ENCODE measurements at places on chromosomes 6 and 20.

DNA sequence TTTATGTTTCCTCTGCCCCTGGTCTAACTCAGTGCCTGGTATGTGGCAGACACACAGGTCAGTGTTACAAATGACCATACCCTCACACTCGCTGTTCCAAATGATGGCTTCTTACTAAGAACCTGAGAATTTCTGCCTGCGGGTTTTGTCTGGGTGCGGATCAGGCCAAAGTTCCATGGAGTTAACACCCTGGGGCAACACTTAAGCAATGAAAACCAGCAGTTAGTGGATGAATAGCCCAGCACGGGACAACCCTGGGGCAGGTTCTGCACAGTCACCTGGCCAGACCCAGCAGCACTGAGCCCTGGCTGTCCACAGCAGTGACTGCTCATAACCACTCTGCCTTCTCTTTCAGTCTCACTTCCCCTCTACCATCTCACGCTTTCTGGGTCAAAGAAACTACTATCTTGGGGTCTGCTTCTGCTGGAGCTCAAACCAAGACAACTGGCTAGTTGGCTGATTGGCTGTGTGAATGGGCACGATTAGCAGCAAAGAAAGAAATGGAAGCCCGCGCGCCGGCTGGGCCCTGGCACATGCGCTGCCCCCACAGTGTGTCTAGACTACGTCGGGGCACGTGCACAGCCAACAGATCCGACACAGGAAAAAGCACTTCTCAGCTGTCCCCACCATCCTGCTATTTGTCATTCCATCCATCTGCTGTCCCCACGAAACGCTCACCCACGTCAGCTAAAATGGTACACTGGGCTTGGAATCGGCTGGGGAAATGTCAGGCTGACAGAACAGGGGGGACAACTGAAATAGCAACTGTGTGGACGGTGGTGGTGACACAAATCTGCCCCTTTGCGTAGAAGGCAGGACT, 36.6 kb downstream of the MGME1 start:
- DNase-seq = no peak

GRCh38 chr6:15310680-15311079, 64.8 kb downstream of the JARID2 start:
- no peak for DNase-seq

GRCh38 chr6:29753309-29753644, 30.0 kb downstream of the HLA-F start:
- DNase-seq = no peak

- DNase-seq = no peak
Measured at GRCh38 chr6:106752641-106753040, 123.3 kb downstream of the QRSL1 start.

- no peak for DNase-seq
Measured at GRCh38 chr6:136666041-136666440, 115.8 kb upstream of the MAP7 start.

DNA sequence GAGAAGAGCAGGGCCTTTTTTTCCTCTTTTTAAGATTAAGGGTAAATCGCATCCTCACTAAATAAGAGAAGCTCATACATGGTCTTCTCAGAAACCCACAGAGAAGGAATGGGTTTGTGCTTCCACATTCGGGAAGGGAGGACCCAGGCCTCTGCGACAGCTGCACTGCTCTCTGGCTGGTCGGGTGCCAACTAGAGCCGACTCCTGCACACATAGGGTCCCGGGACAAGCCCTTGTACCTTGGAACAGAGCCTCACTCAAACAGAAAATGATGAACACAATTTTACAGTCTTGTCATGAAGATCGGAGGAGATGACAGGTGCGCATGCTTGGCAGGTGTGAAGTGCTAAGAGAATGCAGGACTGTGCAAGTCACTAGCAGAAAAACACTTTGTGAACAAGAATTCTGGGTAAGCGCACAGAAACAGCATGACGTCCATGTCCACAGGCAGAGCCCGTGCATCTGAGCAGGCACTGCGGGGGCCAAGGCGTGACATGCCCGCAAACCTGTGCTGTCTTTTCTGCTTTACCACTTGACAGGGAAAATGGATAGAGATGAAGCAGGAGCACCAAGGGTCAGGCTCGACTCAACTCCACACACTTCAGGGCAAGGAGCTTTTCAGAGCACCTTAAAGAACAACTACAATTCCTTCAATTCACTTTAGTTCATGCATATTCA, 101.0 kb upstream of the MPC1 start:
- DNase-seq = no peak

DNA sequence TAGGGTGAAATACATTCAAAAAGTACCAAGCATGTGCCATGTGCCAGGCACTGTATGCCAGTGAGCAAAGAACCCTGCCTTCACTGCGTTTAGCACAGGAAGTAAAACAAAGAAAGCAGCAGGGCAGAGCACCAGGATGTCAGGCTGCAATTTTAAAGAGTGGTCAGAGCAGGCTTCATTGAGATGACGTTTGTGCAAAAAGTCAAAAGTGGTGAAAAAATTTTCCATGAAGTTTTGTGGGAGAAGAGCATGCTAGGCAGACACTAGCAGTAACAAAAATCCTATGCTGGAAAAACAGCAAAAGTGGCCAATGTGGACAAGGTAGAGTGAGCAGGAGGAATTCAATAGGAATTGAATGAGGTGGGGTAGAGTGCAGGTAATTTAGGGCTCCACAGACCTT, 31.3 kb downstream of the AKIRIN2 start:
- no peak for DNase-seq

DNA sequence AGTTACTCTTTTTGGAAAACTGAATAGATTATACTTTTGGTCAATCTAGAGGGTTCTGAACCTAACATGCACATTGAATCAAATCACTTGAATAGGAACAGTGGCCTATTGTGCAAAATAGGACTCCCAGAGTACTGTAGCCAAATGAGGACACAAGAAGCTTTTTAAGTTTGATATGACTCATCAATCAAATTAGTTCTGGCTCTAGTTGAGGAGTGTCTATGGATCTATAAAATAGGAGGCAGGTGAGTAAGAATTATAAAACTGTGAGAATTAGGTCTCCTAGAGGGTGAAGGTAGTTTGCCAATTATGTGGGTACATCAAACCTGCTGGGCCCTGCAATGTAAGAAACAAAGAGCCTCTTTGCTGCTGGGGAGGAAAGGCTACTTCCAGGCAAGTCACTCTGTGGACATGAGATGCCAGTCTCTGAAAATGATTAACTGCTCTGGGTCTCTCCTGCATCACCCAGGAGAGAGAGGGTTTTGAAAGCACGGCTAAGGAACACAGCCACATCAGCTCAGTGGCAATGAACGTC, 112.3 kb downstream of the RCAN2 start:
- DNase-seq = no peak

DNA sequence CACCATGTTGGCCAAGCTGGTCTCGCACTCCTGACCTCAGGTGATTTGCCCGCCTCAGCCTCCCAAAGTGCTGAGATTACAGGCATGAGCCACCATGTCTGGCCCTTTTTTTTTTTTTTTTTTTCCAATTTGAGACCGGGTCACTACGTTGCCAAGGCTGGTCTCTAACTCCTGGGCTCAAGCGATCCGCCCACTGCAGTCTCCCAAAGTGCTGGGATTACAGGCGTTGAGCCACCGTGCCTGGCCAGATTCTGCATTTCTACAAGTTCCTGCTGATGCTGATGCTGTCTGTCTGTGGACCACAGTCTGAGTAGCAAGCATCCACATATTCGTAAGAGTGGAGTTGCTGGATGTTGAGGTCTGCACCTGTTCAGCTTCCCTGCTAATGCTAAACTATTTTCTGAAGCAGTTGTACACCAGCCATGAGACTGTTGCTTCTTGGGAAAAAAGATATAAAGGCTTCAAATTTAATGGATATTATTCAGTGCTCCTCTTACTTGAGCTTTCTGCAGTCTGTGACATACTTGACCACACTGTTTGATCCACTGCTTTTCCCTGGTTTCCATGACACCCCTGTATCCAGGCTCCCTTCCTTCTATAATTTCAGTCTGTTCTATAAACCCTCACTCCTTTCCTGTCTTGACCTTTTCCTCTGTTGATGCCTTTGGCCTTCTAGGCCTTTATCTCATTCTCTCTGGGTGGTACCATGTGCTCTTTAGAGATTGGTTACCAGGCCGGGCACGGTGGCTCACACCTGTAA, 10.1 kb upstream of the ZBTB12 start:
- no peak for DNase-seq

- no peak for DNase-seq
Measured at GRCh38 chr6:93120154-93120742, 299.1 kb downstream of the EPHA7 start.

DNA sequence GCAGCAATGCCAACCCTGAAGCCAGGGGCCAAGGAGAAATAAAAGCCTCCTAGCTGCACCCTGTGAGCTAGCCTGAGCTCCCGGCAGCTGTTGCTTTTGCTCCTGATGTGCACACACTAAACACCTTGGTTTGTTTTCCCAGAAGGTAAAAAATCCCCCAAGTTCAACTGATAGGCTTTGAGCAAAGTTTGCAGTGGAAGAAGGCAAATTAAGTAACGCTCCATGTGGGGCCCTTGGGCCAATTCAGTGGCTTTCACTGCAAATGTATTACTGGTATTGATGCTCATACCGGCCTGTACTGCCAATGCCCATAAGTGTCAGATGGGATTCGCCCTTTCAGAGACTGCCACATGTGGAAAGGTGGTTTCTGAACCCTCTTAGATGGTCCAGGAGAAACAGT, 9.4 kb upstream of the IDH3B start:
- DNase-seq = no peak

DNA sequence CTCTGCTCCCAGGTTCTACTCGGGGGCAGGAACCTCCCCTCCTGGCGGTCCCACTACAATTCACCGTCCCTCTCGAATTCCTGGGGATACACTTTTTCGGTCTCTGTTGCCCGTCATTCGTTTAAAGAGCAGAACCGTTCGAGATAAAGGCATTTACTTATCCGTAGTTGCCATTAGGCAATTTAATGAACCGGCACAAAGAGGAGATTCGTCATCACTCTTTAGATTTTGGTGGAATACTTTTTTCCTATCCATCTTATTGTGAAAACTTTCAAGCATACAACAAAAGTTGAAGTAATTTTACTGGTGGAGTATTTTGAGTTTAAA, 1.2 kb upstream of the CD24 start:
- DNase-seq = no peak

DNA sequence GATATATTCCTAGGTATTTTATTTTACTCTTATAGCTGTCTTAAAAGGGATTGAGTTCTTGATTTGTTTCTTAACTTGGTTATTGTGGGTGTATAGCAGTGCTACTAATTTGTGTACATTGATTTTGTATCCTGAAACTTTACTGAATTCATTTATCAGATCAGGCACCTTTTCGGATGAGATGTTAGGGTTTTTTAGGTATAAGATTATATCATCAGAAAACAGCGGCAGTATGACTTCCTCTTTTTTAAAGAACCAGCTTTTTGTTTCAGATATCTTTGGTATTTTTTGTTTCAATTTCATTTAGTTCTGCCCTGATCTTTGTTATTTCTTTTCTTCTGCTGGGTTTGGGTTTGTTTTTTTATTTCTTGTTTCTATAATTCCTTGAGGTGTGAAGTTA, 382.4 kb upstream of the ADGRB3 start:
- no peak for DNase-seq

DNA sequence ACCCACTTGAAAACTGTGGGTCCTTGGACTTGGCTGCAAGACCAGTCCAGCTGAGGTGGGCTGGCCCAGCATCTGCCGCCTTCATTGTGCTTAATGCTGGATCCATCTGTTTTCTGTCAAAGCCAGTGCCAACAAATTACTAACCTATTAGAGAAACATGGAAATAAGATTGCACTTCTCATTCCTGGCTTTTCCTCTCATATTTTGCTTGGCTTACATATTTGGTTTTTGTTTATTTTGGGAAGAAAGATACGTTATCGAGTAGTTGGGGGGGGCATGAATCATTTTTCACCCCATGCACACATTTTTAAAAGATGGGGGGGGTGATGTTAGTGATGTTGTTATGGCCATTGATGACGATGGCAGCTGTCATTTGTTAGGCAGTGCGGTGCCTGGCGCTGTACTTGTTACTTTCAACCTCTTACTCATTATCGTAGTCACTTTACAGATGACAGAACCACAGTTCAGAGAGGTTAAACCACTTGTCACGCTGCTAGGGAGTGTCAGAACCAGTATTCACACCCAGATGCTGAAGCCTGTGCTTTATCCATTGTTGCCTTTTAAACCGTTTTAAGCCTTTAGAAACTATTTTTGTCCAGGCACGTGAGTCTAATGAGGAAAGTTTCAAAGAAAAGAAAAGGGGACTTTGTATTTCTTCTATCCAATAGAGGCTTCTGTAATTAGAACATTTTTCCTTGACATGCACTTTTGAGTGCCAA, 180.0 kb downstream of the TMEM242 start:
- peak; percentile 78 for DNase-seq

DNA sequence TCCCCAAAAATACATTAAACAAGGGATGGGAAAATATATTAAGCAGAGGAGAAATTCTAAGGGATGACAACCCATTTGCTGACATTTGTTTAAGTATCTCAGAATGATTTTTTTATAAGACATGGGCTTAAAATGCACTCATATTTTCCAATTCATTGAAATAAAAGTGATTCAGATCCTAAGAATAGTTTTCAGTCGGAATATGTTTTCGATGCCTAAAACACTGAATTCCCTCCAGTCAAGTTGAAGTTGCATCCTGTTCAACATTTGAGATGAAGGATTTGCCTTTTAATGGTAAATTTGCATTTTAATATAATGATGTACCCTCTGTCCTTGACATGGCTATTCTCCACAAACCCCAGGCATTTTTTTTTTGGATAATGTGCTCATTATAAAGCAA, 79.3 kb downstream of the PTCHD4 start:
- no peak for DNase-seq
